Chondrocyte (in vitro differentiated cells): ENCODE measurements at places on chromosomes 1 and 21. TPM values are rescaled to one million over a fixed set of nuclear protein-coding genes. Genes with fewer than 3 reads are reported as not detected.

GRCh38 chr1:47722101-47722500, 275.1 kb downstream of the TRABD2B start:
- H3K27me3 ChIP-seq: peaks cover 57% of the 10 kb centered on the region
- H3K36me3 ChIP-seq: no peaks in the 10 kb centered on the region
- DNase-seq: no peak
- H3K27ac ChIP-seq: no peak overlapping the region
- no peak overlapping the region for H3K4me3 ChIP-seq

DNA sequence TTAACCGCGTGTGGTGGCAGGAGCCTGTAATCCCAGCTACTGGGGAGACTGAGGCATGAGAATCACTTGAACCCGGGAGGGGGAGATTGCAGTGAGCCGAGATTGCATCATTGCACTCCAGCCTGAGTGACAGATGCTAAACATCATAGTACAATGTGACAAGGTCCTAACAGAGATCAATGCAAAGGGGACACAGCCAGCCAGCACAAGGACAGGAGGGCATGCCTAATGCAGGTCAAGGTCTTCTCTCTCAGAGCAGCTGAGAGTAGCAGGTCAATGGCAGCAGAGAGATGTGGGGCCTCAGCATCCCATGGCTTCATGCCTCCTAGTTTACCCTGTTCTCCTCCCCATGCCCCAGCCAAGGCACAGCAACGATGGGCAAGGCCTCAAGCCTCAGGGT, 3.0 kb upstream of the SMIM11 start:
- H3K4me1 ChIP-seq: peaks cover 6% of the 10 kb centered on the region
- H3K27me3 ChIP-seq: peaks cover 3% of the 10 kb centered on the region
- no peaks in the 10 kb centered on the region for H3K36me3 ChIP-seq
- H3K27ac ChIP-seq: no peak overlapping the region
- DNase-seq: no peak
- H3K4me3 ChIP-seq: no peak overlapping the region

GRCh38 chr1:107286125-107286524, 145.3 kb downstream of the NTNG1 start:
- no peaks in the 10 kb centered on the region for H3K4me1 ChIP-seq
- no peak for DNase-seq
- H3K27ac ChIP-seq: no peak overlapping the region
- H3K27me3 ChIP-seq: peaks cover 2% of the 10 kb centered on the region
- H3K36me3 ChIP-seq: no peaks in the 10 kb centered on the region

DNA sequence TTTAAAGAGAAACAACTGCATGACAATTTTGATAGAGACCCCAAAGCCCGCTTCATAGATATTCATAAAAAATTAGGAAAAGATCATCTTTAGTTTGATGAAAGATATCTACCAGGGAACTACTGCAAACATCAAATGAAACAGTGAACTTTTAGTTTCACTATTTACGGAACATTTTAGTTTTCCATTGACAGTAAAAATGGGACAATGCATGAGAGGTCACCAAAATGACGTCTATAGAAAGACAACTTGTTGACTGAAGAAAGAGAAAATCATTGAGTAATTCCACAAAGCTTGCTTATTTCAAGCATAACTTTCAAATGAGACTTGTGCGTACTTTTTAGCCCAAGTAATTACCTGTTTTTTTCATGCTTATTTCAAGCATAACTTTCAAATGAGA, 411.4 kb downstream of the HLX start:
- peaks cover 12% of the 10 kb centered on the region for H3K27me3 ChIP-seq
- no peaks in the 10 kb centered on the region for H3K36me3 ChIP-seq

DNA sequence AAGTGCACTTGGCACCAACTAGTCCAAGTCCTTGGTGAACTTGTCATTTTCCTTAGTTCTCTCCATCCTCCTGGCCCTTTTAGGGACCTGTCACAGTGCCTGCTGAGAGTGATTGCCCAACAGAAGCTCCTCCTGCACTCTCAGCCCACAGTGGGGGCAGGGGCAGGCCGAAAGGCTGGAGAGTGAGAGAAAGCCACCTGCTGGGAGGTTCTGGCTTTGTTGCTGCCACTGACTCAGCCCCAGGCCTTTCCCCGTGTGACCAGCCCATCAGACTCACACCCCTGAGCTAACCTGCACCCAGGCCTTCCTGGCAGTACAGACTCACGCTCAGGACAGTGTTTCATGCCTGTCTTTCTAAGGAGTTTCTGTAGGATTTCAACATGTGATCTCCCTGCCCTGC, 17.1 kb upstream of the PROK1 start:
- H3K36me3 ChIP-seq: peaks cover 1% of the 10 kb centered on the region
- peaks cover 21% of the 10 kb centered on the region for H3K27me3 ChIP-seq
- peaks cover 5% of the 10 kb centered on the region for H3K4me1 ChIP-seq
- no peak overlapping the region for H3K4me3 ChIP-seq
- no peak overlapping the region for H3K27ac ChIP-seq

- no peaks in the 10 kb centered on the region for H3K4me1 ChIP-seq
- H3K27me3 ChIP-seq: peaks cover 11% of the 10 kb centered on the region
- no peak for DNase-seq
- H3K27ac ChIP-seq: no peak overlapping the region
Measured at GRCh38 chr21:41374867-41375533, 13.2 kb downstream of the MX2 start.

- no peaks in the 10 kb centered on the region for H3K27me3 ChIP-seq
- no peak for DNase-seq
- no peaks in the 10 kb centered on the region for H3K36me3 ChIP-seq
- no peaks in the 10 kb centered on the region for H3K4me1 ChIP-seq
Measured at GRCh38 chr1:46812065-46812963, 13.5 kb downstream of the CYP4B1 start.

DNA sequence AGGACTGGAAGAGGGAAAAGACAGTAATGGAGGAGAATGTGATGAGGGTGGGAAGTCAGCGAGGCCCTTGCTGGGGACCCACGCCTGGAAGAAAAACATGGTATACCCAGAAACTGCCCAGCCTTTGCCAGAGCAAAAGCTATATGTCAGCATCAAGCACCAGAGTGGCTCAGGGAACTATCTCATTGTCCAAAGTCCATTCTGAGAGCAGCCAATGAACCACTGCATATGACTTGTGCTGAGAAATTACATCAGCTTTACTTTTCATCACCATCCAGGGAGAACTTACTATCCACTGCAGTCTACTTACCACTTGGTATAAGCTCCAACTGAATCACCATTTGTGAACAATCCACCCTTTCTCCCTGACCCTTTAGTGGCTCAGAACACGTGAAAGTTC, 148.1 kb downstream of the TTLL7 start:
- no peak overlapping the region for H3K27ac ChIP-seq
- no peaks in the 10 kb centered on the region for H3K4me1 ChIP-seq
- H3K27me3 ChIP-seq: no peaks in the 10 kb centered on the region
- no peak overlapping the region for H3K4me3 ChIP-seq
- no peak for DNase-seq

GRCh38 chr1:41851589-41851988, 67.1 kb downstream of the HIVEP3 start:
- no peak overlapping the region for H3K4me3 ChIP-seq
- peaks cover 1% of the 10 kb centered on the region for H3K36me3 ChIP-seq
- peaks cover 23% of the 10 kb centered on the region for H3K4me1 ChIP-seq

GRCh38 chr1:78369546-78369945, 121.2 kb upstream of the PTGFR start:
- H3K36me3 ChIP-seq: no peaks in the 10 kb centered on the region
- peaks cover 5% of the 10 kb centered on the region for H3K27me3 ChIP-seq
- DNase-seq: no peak
- H3K4me1 ChIP-seq: peaks cover 12% of the 10 kb centered on the region
- no peak overlapping the region for H3K4me3 ChIP-seq

DNA sequence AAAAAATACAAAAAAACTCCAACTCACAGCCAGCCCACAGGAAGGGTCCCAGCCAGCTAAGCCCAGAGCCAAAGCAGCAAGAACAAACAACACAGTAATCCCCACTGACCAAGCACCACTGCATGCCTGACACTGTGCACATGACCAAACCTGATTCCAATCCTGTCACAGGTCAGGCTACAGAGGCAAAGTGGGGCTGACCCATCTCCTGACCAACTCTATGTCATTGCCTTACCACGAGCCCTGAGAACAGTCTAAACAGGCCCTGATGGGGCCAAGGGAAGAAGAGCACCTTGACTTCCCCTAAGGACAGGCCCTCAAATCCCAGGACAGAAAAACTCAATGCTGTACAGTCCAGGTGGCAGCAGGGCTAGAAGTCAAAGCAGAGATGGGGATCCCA, 2.4 kb downstream of the LSS start:
- H3K27ac ChIP-seq: peak overlapping the region; percentile 95
- peak overlapping the region; percentile 89 for H3K4me3 ChIP-seq
- peaks cover 48% of the 10 kb centered on the region for H3K4me1 ChIP-seq
- DNase-seq: no peak

GRCh38 chr1:27100335-27101053, 54.4 kb downstream of the SLC9A1 start:
- H3K4me3 ChIP-seq: no peak overlapping the region
- H3K36me3 ChIP-seq: no peaks in the 10 kb centered on the region
- peaks cover 28% of the 10 kb centered on the region for H3K4me1 ChIP-seq
- no peak for DNase-seq
- H3K27me3 ChIP-seq: no peaks in the 10 kb centered on the region

- peaks cover 7% of the 10 kb centered on the region for H3K4me1 ChIP-seq
- H3K36me3 ChIP-seq: no peaks in the 10 kb centered on the region
- H3K27me3 ChIP-seq: peaks cover 3% of the 10 kb centered on the region
- H3K27ac ChIP-seq: no peak overlapping the region
- peak; percentile 86 for DNase-seq
- no peak overlapping the region for H3K4me3 ChIP-seq
Measured at GRCh38 chr21:44521301-44521927, 18.6 kb downstream of the KRTAP10-1 start.

GRCh38 chr21:35465741-35466140, 416.6 kb upstream of the RUNX1 start:
- peaks cover 54% of the 10 kb centered on the region for H3K4me1 ChIP-seq
- H3K27ac ChIP-seq: no peak overlapping the region
- no peak for DNase-seq
- H3K27me3 ChIP-seq: no peaks in the 10 kb centered on the region
- H3K36me3 ChIP-seq: peaks cover 5% of the 10 kb centered on the region

DNA sequence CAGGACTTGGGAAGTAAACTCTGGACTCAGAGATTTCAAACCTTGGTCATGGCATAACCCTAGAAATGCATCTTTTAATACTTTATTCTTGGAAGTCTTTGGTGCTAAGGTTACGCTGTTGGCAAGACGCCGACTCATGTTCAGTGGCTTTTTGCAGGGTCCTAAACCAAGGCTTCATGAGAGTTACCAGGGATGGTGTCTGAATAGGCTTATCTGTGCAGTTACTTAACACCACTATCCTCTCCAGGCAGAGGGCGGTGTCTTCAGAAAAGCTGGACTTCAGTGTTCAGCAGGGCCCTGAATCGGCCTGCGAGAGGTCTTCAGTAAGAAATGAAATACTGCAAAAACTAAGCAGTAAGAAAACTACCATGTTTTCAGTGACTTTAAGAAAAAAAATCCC, 58.3 kb downstream of the SIM2 start:
- H3K4me1 ChIP-seq: peaks cover 27% of the 10 kb centered on the region
- H3K27me3 ChIP-seq: no peaks in the 10 kb centered on the region
- H3K4me3 ChIP-seq: no peak overlapping the region

DNA sequence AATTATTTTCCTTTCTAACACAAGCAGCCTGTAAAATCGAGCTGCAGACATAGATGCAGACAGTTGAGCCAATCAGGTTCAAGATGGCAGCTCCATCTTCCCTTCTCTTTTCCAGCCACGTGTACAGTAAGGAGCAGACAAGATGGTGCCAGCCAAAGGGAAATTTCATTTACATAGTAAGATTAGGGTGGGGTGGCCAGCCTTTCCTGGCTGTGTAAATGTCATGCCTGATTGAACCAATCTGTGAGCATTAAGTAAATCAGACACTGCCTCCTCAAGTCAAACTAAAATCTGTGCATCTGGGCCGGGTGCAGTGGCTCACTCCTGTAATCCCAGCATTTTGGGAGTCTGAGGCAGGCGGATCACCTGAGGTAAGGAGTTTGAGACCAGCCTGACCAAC, 60.2 kb downstream of the TBCE start:
- H3K4me3 ChIP-seq: no peak overlapping the region
- H3K36me3 ChIP-seq: no peaks in the 10 kb centered on the region

GRCh38 chr1:58392083-58392482, 154.4 kb downstream of the OMA1 start:
- peaks cover 5% of the 10 kb centered on the region for H3K27me3 ChIP-seq
- no peak overlapping the region for H3K4me3 ChIP-seq
- DNase-seq: no peak
- H3K27ac ChIP-seq: no peak overlapping the region
- peaks cover 14% of the 10 kb centered on the region for H3K4me1 ChIP-seq

DNA sequence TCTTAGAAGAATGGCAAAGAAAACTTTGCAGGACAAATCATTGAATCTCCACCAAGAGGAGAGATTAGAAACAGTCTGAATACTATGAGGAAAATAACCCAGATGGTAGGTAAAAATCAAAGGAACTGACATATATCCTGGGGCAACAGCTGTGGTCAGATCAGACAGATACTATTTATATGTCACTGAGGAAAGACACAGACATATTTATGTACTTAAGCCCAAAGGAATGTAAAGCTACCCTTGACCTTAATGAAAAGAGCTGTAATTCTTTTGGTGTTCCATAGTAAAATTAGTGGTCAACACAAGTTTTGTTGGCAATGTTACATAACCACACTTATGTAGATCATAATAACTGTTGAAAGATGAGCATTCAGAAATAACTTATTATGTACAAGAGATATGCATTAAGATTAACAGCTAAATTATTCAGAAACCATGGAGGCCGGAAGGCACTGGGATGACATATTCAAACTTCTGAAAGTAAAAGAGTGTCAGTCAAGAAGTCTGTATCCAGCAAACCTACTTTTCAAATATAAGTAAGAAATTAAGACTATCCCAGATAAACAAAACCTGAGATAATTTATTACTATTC, 166.1 kb upstream of the SAMSN1 start:
- H3K27me3 ChIP-seq: peaks cover 1% of the 10 kb centered on the region
- H3K4me3 ChIP-seq: no peak overlapping the region
- no peak overlapping the region for H3K27ac ChIP-seq
- no peak for DNase-seq
- peaks cover 5% of the 10 kb centered on the region for H3K4me1 ChIP-seq

- peaks cover 4% of the 10 kb centered on the region for H3K36me3 ChIP-seq
- no peak overlapping the region for H3K27ac ChIP-seq
- no peak overlapping the region for H3K4me3 ChIP-seq
- peaks cover 5% of the 10 kb centered on the region for H3K4me1 ChIP-seq
Measured at GRCh38 chr1:206032380-206033140, 8.9 kb upstream of the CTSE start.

- no peaks in the 10 kb centered on the region for H3K27me3 ChIP-seq
- H3K4me1 ChIP-seq: peaks cover 60% of the 10 kb centered on the region
- peak; percentile 84 for DNase-seq
- H3K4me3 ChIP-seq: peak overlapping the region; percentile 81
- H3K36me3 ChIP-seq: no peaks in the 10 kb centered on the region
- peak overlapping the region; percentile 96 for H3K27ac ChIP-seq
Measured at GRCh38 chr1:66532798-66533783, 862 bp upstream of the SGIP1 start.

GRCh38 chr21:36079010-36079649, 9.3 kb downstream of the CBR1 start:
- no peaks in the 10 kb centered on the region for H3K36me3 ChIP-seq
- H3K27ac ChIP-seq: no peak overlapping the region
- no peak for DNase-seq
- H3K27me3 ChIP-seq: peaks cover 8% of the 10 kb centered on the region
- no peak overlapping the region for H3K4me3 ChIP-seq

The SHE gene
- total RNA-seq: 0.10 to 0.20 TPM in 2 of 3 replicates, not detected in the other

The PTAFR gene
- 0.07 to 0.10 TPM in 2 of 3 replicates, not detected in the other for total RNA-seq

The COL6A2 gene
- 1,314 to 1,671 TPM (median 1,646 TPM) in 3 replicates for total RNA-seq

The MCOLN3 gene
- 0.21 TPM in 1 of 3 replicates, not detected in the others for total RNA-seq

The SLC9C2 gene
- total RNA-seq: not detected in 3 replicates

The CITED4 gene
- 12.4 to 30.5 TPM (median 30.1 TPM) in 3 replicates for total RNA-seq

The FOXD2 gene
- 0.90 to 1.0 TPM (median 1.0 TPM) in 3 replicates for total RNA-seq

The FOXD3 gene
- not detected in 3 replicates for total RNA-seq

The S100A14 gene
- total RNA-seq: not detected in 3 replicates

The TMEM82 gene
- total RNA-seq: not detected in 3 replicates
